Activated T-cell treated with anti-CD3 and anti-CD28 coated beads, Interleukin-2, amount 50 U/mL, for 1 hour (primary cell): ENCODE measurements at places on chromosomes 5 and 9.

DNA sequence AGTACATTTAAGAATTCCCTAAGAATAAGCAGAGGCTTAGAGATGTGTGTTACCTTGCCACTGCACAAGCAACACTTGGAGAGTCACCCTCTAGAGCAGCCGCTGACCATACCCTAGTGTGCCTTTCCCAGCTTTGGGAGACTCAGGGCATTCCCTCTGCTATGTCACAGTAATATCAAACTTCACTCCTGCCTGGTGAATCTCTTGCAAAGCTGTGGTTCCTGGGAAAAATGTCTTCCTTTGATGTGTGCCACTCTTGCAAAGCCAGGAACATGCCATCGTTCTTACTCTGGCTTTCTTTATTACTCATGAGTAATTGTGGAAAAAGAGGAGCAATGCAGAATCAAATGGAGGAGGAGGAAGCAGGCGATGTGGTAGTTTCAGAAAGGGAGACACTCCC is 173.2 kb downstream of the CCDC192 start:
- no peak for DNase-seq

DNA sequence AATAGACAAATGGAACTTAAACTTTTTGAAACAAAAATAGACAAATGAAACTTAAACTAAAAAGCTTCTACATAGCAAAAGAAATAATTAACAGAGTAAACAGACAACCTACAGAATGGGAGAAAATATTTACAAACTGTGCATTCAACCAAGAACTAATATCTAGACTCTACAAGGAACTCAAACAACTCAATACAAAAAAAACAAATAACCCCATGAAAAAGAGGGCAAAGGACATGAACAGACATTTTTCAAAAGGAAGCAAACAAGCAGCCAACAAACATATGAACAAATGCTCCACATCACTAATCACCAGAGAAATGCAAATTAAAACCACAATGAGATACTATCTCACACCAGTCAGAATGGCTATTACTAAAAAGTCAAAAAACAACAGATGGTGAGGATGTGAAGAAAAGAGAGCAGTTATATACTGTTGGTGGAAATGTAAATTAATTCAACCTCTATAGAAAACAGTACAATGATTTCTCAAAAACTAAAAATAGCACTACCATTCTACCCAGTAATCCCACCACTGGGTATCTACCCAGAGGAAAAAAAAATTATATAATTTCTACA is 170.8 kb upstream of the RGMB start:
- no peak for DNase-seq

DNA sequence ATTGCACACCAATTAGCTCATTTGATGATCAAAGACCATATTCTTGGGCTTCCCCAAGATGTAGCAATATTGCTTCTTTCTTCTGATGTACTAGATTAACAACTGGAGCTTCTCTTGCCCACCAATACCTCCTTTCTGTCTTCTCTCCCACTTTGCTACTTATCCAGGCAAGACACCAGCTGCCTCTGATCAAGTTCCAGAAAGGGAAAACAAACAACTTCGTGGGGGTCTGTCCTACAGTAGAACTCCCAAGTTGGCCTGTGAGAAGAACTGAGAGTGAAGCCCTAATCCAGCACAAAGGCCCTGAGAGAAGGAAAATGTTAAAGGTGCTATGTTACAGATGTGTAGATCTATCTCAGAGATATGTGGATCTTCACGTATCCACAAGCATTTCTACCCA is 44.9 kb downstream of the ADAMTS12 start:
- no peak for DNase-seq

GRCh38 chr5:124130816-124131215 is 615.6 kb downstream of the ZNF608 start:
- DNase-seq, result no peak

GRCh38 chr9:70262366-70262765 is 3.6 kb downstream of the SMC5 start:
- no peak for DNase-seq

DNA sequence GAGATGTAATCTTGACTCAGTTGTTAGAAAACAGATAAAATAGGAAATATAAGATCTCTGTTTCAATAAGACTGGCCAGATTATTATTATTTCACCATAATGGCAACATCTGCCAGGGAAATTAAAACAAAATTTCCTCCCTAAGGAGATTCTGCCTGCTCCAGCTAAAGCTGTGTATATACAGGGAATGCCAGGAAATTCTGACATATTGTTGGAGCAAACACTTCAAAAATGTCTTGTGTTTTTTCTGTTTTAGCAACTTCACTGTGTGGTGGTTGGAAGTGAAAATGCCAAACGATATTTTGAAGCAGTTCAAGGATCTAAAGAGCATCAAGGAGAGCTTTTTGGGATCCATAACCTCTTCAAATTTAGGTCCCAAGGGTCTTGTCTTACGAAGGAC is 90.8 kb downstream of the ERCC6L2 start:
- DNase-seq, result no peak

DNA sequence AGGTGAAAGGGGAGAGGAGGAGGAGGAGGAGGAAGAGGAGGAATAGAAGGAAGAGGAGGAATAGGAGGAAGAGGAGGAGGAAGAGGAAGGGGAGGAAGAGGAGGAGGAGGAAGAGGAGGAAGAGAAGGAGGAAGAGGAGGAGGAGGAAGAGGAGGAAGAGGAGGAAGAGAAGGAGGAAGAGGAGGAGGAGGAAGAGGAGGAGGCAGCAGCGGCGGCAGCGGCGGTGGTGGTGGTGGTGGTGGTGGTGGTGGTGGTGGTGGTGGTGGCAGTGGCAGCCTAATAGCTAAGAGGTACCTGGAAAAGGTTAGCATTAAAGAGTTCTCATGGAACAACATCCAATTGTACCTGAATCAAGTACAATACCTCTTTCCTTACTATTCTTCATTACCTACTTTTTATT is 32.5 kb downstream of the UBAP2 start:
- DNase-seq, result no peak

DNA sequence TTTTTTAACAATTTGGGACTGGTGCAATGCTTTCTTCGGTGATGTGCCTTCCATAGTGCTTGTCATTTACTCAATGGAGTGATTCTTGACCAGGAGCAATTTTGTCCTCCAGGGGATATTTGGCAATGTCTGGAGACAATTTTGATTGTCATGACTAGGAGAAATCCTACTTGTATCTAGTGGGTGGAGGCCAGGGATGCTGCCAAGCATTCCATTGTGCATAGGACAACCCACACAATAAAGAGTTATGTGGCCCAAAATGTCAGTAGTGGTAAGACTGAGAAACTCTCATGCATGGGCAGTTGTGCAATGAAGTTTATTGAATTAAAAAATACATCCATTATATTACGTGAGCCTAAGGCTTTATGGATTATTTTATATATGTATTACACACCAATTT is 70.5 kb downstream of the FOCAD start:
- no peak for DNase-seq

- DNase-seq, result peak; percentile 59
Measured at GRCh38 chr9:131734165-131734610, 5.7 kb downstream of the RAPGEF1 start.

- DNase-seq, result no peak
Measured at GRCh38 chr9:34869390-34869789, 88.7 kb upstream of the PHF24 start.

GRCh38 chr9:137171149-137171900 is 531 bp downstream of the TMEM210 start:
- DNase-seq, result no peak

DNA sequence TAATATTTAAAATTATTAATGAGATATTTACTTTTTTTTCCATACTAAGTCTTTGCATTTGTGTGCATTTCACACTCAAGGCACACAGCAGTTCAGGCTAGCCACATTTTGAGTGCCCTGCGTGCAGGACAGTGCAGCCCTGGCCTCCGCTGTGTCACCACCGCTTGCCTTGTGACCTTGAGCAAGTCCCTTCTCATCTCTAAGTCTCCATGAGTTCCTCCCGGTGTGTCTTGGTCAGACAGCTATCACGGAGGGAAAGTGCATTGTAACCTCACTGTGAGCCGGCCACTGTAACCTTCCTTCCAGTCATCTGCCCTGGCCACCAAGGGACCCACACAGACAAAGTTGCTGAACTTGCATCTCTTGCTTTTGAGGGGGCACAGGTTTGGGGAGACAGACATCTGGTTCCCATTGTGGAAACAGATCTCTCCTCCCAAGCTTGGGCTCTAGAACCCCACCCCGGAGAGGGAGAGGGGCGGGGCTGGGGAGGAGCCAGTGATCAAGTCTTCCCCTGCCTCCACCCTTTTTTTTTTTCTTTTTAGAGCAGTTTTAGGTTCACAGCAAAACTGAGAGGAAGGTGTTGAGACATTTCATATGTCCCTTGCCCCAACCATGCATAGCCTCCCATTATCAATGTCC is 96.8 kb downstream of the C9orf50 start:
- no peak for DNase-seq

- DNase-seq, result peak; percentile 79
Measured at GRCh38 chr5:140710899-140711552, 10.8 kb downstream of the ZMAT2 start.

- no peak for DNase-seq
Measured at GRCh38 chr5:79591326-79591725, 20.9 kb upstream of the TENT2 start.

- no peak for DNase-seq
Measured at GRCh38 chr9:17807613-17808282, 228.9 kb downstream of the SH3GL2 start.

DNA sequence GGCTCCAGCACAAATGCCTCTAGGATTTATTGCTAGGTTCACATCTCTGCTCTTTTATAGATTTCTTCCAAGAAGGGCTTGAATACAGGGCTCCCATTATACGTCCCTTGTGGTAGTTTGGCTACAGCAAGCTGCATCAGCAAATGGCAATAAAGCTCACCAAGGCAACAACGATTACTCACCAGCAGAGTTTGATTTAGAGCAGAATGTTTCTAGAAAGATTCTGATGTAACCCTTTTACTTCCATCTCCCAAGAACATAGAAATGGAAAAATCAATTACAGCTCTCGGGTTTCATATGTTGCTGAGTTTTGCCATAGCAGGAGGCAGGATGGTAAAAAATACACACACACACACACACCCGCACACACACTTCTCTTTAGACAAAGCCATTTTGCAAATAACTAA is 124.2 kb upstream of the TNPO1 start:
- no peak for DNase-seq

DNA sequence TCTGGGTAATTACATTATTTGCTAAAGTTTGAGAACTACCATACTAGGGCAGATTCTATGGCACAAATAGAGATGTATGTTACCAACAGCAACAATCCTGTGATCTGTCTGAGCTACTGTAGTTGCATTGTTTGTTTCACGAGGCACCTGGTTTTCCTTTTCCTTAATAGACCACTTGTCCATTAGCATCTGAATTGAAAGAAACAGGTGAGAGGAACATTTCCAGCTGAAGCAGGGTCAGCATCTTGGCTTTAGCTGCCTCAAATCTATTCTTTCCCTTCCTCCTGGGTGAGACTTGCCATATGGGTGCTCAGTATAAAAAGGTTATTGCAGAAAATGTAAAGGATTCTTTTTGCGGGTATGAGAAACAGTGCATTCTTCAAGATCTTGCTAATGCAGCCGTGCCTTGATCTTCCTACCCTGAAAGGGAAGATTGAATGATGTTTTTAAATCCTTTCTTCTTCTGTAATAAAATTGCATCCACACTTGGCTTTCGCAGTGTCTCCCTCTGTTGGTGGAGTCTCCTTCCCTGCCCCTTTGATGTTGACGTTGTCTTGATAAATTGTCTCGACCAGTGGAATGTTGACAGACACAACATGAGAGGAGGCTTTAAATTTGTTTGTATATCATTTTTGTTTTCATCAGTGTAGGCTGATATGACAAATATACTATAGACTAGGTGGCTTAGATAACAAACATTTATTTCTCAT is 118.0 kb upstream of the BRINP1 start:
- no peak for DNase-seq

GRCh38 chr5:39639618-39640089 is 214.9 kb upstream of the DAB2 start:
- no peak for DNase-seq

- DNase-seq, result no peak
Measured at GRCh38 chr9:21811914-21812313, 9.5 kb downstream of the MTAP start.

DNA sequence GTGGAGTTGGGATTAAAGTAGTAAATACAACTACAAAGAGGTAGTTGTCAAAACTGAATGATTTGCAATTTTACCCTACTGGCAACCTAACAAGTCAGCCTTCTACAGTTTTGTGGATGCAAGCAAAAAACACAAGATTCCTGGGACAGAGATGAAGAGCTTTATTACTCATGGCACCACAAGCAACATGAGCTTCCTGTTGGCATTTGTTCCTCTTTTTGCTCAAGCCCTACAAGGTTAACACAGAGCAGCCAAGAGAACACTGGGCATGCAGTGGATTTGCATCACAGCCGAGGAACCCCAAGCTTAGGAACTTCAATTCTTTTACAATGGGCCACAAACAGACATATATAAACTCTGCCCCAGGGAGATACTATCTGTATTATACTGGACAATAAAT is 28.8 kb upstream of the DMAC1 start:
- DNase-seq, result no peak

DNA sequence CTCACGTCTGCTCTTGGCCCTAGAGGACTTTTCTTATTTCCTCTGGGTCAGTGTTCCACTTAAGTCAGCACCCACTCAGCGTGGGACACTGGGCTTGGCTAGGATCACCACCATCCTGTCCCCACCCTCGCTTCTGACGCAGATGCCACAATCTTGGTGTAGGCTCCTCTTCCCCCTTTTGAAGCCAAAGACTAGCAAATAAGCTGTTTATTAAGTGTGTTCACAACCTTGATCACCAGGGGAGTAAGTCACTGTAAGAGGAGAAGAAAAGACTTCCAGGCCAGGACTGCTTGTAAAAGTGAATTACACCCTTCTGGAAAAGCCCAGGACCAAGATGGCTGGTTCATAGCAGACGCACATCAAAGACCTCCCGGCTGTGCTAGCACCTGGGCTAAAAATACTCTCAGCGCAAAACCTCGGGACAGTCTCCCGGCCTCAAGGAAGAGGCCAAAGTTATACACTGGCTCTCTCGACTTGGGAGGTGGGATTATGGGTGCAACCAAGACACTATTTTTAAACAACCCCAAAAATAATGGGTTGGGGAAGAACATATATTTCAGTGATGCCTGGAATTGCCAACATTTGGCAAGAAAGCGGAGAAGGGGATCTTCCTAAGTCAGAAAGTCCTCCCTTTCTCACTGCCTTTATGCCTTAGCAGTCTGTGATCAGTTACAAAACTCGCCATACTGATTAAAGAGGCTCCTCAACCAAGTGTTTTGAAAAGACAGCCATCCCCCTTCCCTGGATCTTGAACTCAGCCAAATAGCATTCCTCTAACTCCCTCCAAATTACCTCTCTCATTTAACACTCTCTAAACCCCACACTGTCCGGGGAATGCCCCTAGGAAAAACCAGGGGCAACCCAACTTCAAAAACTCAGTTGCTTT is 69.4 kb downstream of the RAPGEF1 start:
- no peak for DNase-seq

DNA sequence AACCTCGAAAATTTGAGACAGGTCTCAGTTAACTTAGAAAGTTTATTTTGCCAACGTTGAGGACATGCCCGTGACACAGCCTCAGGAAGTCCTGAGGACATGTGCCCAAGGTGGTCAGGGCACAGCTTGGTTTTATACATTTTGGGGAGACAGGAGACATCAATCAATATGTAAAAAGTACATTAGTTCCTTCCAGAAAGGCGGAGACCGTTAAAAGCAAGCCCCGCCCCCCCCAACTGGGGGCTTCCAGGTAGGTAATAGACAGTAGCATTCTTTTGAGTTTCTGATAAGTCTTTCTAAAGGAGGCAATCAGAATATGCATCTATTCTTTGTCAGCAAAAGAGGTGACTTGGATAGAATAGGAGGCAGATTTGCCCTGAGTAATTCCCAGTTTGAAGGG is 599 bp upstream of the MOCS2 start:
- peak; percentile 19 for DNase-seq
